PC-9 (cell line): ENCODE measurements at places on chromosomes 13 and 19.

- DNase-seq = no peak
These were observed 104.4 kb downstream of the KLF5 start for GRCh38 chr13:73162912-73163911.

DNA sequence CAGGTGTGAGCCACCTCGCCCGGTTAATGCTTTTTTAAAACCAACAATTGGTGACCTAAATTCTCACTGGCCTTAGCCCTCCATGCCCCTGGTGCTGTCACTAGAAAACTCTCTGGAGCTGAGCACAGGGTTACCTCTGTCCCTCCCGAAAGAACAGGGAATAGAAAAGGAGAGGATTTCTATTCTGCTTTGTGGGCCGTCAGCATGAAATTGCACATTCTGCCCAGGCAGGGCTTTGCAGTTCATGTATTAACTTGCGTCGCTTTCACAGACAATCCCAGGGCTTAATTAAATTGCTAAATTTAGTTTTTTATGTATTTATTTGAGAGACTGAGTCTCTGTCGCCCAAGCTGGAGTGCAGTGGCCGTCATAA lies 583 bp upstream of the ZNF480 start:
- DNase-seq = no peak

GRCh38 chr13:50125304-50125553 lies 110.0 kb downstream of the KCNRG start:
- no peak for DNase-seq

DNA sequence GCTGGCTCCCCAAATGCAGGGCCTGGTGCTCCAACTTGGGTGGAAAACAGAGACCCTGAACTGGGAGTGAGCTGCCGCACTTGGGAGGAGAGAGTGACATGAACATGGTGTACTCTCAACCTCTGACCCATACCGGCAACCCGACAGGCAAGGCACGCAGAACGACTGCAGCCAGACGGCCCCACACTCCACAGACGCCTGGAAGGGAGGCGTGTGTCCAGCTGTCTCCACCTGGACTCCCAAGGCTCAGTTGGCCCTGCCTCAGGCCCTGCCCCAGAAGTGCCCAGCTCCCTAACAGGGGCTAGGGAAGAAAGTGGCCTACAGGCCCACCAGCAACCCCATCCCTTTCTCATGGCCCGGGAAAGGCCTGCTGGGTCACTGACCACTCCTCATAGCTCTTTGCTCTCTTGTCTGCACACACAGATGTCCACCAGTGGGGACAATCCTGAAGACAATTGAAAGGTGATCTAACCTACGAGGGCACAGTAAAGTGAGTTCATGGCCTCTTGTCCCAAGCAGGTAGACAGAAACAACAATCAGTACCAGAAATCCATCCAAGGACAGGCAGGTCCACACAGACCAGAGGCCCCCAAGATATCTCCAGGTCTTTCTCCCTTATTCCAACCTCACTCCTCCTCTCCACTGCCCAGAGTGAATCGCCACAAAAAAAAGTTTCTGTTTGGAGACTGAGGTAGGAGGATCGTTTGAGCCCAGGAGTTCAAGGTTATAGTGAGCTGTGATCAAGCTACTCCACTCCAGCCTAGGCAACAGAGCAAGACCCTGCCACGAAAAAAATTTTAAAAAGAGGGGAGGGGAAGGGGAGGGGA lies 28.2 kb downstream of the ELL start:
- no peak for DNase-seq

GRCh38 chr13:91930687-91931086 lies 532.3 kb downstream of the GPC5 start:
- DNase-seq = no peak

- no peak for DNase-seq
These were observed 16.6 kb downstream of the SIGLEC8 start for GRCh38 chr19:51441410-51442390.

DNA sequence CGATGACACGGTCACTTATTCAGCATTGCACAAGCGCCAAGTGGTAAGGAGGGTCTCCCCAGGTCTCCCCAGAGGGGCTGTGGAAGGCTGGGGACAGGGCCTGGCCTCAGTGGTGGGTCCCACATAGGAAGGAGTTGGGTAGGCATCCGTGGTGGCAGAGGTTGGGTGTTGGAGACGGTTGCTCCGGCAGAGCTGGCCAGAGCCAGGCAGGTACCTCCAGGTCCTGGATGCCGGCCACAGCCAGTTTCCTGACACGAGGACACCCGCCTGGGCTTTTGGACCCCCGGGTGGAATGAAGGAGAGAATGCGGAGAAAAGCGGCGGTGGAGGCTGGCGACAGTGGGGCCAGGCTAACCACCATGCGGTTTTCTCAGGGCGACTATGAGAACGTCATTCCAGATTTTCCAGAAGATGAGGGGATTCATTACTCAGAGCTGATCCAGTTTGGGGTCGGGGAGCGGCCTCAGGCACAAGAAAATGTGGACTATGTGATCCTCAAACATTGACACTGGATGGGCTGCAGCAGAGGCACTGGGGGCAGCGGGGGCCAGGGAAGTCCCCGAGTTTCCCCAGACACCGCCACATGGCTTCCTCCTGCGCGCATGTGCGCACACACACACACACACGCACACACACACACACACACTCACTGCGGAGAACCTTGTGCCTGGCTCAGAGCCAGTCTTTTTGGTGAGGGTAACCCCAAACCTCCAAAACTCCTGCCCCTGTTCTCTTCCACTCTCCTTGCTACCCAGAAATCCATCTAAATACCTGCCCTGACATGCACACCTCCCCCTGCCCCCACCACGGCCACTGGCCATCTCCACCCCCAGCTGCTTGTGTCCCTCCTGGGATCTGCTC lies 1.3 kb upstream of the FFAR1 start:
- no peak for DNase-seq

GRCh38 chr13:50918567-50918966 lies 9.0 kb downstream of the RNASEH2B start:
- no peak for DNase-seq

DNA sequence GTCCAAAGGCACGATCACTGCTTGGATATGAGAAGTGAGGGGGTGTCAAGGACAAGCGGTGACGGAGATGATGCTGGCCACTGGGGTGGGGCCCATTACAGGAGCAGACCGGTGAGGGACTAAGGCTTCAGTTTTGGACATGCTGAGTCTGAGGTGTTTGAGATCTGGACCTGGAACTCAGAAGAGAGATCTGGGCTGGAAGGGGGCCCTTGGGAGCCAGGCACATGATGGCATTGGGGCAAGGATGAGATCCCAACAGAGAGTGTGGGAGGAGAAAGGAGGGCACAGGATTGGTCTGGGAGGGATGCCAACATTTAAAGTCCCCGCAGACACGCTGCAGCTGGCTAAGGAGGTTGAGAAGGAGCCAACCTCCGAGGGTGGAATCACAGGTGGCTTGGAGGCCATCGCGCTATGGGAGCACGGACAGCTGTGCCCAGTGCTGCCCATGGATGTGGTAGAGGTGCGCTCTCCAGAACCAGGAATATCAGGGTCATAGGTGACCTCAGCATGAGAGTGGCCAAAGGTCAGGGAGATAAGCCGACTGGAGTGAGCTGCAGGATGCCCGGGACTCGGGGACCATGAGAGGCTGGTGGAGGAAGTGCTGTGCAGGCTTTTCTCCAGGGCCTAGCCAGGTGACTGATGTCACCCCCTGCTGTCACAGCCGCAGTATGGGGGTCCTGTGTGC lies 21.8 kb downstream of the DHRS12 start:
- no peak for DNase-seq

GRCh38 chr13:49220036-49220855 lies at the start of gene MLNR:
MLNR (plus strand) TSS chr13:49220338; CDS start chr13:49220338, 0 bp downstream.
- no peak for DNase-seq
